Activated T-cell treated with anti-CD3 and anti-CD28 coated beads, Interleukin-2, amount 50 U/mL, for 72 hours (primary cell): ENCODE measurements at places on chromosomes 7 and 10. TPM values are rescaled to one million over a fixed set of nuclear protein-coding genes. Genes with fewer than 3 reads are reported as not detected.

DNA sequence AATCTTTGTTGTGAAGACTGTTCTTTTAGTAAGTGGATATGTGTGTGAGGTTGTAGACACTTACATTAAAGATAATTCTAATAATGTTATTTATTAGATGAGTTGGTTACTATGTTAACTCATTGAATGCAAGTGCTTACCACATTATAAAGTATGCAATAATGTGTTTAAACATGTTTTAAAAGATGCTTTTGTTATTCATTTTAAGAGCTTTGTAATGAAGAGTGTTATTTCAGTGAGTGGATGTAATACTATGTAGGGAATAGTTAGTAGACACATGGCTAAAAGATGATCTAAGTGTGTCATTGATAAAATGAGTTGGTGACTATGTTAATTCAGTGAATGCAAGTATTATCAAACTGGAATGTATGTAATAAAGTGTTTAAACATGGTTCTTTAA is 70.0 kb upstream of the VOPP1 start:
- H3K4me1 ChIP-seq: peaks cover 12% of the 10 kb centered on the region
- no peaks in the 10 kb centered on the region for H3K27me3 ChIP-seq
- no peak overlapping the region for H3K4me3 ChIP-seq
- no peak overlapping the region for H3K27ac ChIP-seq

GRCh38 chr10:131749767-131750142 is 151.1 kb upstream of the PPP2R2D start:
- no peak for DNase-seq
- H3K27me3 ChIP-seq: peaks cover 6% of the 10 kb centered on the region
- H3K27ac ChIP-seq: no peak overlapping the region
- no peaks in the 10 kb centered on the region for H3K4me1 ChIP-seq
- H3K4me3 ChIP-seq: no peak overlapping the region
- H3K36me3 ChIP-seq: no peaks in the 10 kb centered on the region

- DNase-seq: peak; percentile 95
- H3K36me3 ChIP-seq: peaks cover 15% of the 10 kb centered on the region
- peak within 1 kb of the TSS; percentile 90 for H3K27ac ChIP-seq
Measured at GRCh38 chr7:974820-975681, at the start of gene COX19. TSS of gene COX19 (minus strand) at chr7:975549. CDS start at chr7:975509, 40 bp downstream.

PRSS37 gene
- not detected for total RNA-seq

- H3K27ac ChIP-seq: no peak overlapping the region
- no peak overlapping the region for H3K4me3 ChIP-seq
- H3K27me3 ChIP-seq: no peaks in the 10 kb centered on the region
- peaks cover 3% of the 10 kb centered on the region for H3K36me3 ChIP-seq
- no peaks in the 10 kb centered on the region for H3K4me1 ChIP-seq
Measured at GRCh38 chr10:129628823-129629222, 161.8 kb downstream of the MGMT start.

GRCh38 chr10:13880760-13881159 is 294.0 kb downstream of the PRPF18 start:
- peaks cover 2% of the 10 kb centered on the region for H3K27me3 ChIP-seq
- H3K4me3 ChIP-seq: no peak overlapping the region
- H3K4me1 ChIP-seq: no peaks in the 10 kb centered on the region
- no peak for DNase-seq
- H3K36me3 ChIP-seq: no peaks in the 10 kb centered on the region

SFTPA1 gene
- total RNA-seq: not detected

GRCh38 chr10:62196528-62196927 is 72.1 kb downstream of the RTKN2 start:
- peaks cover 1% of the 10 kb centered on the region for H3K36me3 ChIP-seq
- H3K27ac ChIP-seq: no peak overlapping the region
- DNase-seq: no peak
- H3K4me1 ChIP-seq: peaks cover 55% of the 10 kb centered on the region
- H3K4me3 ChIP-seq: no peak overlapping the region

TECTB gene
- total RNA-seq: not detected

DNA sequence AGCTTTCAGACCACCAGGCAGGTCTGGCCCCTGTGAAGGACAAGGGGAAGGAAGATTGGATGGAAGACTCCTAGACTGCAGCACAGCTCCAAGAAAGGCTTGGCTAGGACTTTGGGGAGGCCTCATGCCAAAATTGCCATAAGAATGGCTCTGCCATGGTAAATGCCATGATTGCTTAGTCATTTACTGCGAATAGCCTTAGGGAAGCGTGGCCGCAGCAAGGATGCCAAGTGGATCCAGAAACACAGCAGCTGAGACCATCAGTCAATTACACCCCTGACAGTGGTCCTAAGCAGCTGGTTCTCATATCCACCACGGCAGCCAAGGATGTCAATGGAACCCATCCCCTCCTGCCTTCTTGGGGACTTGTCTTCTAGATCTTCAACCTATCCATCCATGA is 88.2 kb upstream of the AUTS2 start:
- no peak overlapping the region for H3K27ac ChIP-seq
- DNase-seq: no peak
- no peak overlapping the region for H3K4me3 ChIP-seq
- H3K27me3 ChIP-seq: no peaks in the 10 kb centered on the region

DNA sequence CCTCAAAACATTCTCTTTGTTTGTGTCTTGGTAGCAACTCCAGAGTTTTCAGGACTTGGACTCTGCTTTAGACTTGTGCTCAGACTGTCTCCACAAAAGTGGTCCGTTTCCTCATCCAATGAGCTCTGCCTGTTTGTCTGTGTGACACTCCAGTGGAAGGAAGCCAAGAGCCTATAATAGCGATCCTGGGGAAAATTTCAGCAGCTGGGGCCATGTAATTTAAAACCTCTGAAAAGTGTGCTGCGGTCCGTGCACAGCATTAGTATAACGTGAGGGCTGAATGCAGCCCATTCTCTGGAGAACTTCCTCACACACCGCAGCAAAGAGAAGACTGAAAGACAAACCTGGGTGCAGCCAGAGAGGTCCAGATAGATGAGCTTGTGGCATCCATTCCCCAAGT is at the start of gene LRRC17:
Gene LRRC17, plus strand, starts transcription at position 259 of the 400 bp plus-strand sequence. CDS start 20,914 bp downstream, outside the sequence.
- no peak for DNase-seq
- peaks cover 6% of the 10 kb centered on the region for H3K4me1 ChIP-seq
- no peak within 1 kb of the TSS for H3K27ac ChIP-seq
- H3K4me3 ChIP-seq: no peak within 1 kb of the TSS

TRIL gene
- not detected for total RNA-seq

- no peak for DNase-seq
- peaks cover 4% of the 10 kb centered on the region for H3K36me3 ChIP-seq
- peaks cover 80% of the 10 kb centered on the region for H3K27me3 ChIP-seq
- H3K4me3 ChIP-seq: peak overlapping the region; percentile 83
- H3K4me1 ChIP-seq: peaks cover 28% of the 10 kb centered on the region
Measured at GRCh38 chr7:20786049-20786412, 655 bp downstream of the SP8 start.

DNA sequence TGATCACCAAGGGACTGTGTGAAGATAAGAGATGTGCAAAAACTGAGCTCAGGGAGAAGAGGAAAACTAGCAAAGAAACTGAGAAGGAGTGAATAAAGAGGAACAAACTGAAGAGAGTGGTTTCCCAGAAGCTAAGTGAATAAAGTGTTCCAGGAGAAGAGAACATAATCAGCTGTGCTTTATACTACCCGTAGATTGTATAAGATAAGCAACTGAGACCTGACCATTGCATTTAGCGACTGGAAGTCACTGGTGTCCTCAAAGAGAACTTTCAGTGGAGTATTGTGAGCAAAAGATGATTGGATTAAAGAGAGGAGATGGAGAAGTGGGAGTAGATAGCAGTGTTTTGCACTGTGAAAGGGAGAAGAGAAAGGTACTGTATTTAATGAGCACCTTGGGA is 14.6 kb downstream of the PHTF2 start:
- no peaks in the 10 kb centered on the region for H3K27me3 ChIP-seq
- peaks cover 27% of the 10 kb centered on the region for H3K4me1 ChIP-seq
- H3K27ac ChIP-seq: peak overlapping the region; percentile 9
- H3K4me3 ChIP-seq: no peak overlapping the region
- no peak for DNase-seq
- H3K36me3 ChIP-seq: peaks cover 23% of the 10 kb centered on the region

DNA sequence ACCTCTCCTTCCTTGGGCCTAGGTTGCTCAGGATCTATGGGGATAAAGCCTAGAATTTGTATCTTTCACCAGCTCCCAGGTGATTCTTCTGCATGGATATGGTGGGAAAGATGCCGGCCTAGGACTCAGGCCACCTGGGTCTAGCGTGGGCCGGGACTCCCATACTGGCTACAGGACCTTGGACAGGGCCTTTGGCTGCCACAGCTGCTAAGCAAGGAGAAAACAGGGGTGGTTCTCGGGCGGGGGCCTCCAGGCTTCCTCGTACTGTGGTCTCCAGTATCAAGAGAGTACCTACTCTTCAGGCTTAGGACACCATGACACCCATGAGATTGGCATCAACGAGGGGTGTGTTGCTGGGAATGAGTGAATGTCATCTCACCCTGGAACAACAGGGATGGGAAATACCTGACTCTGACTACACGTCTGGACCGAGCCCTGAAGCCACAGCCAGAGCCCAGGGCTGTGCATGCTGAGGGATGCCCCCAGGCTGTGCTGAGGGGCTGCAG is 120.3 kb upstream of the ADAM12 start:
- no peaks in the 10 kb centered on the region for H3K27me3 ChIP-seq
- H3K4me1 ChIP-seq: no peaks in the 10 kb centered on the region
- H3K4me3 ChIP-seq: no peak overlapping the region
- H3K27ac ChIP-seq: no peak overlapping the region

- peaks cover 41% of the 10 kb centered on the region for H3K4me1 ChIP-seq
- no peak overlapping the region for H3K27ac ChIP-seq
- H3K4me3 ChIP-seq: peak overlapping the region; percentile 91
- peaks cover 2% of the 10 kb centered on the region for H3K36me3 ChIP-seq
- DNase-seq: no peak
Measured at GRCh38 chr10:75402486-75403143, 1.1 kb upstream of the ZNF503 start.

- H3K4me3 ChIP-seq: no peak overlapping the region
- no peaks in the 10 kb centered on the region for H3K27me3 ChIP-seq
- H3K4me1 ChIP-seq: no peaks in the 10 kb centered on the region
Measured at GRCh38 chr10:409408-410040, 274.3 kb downstream of the ZMYND11 start.

DNA sequence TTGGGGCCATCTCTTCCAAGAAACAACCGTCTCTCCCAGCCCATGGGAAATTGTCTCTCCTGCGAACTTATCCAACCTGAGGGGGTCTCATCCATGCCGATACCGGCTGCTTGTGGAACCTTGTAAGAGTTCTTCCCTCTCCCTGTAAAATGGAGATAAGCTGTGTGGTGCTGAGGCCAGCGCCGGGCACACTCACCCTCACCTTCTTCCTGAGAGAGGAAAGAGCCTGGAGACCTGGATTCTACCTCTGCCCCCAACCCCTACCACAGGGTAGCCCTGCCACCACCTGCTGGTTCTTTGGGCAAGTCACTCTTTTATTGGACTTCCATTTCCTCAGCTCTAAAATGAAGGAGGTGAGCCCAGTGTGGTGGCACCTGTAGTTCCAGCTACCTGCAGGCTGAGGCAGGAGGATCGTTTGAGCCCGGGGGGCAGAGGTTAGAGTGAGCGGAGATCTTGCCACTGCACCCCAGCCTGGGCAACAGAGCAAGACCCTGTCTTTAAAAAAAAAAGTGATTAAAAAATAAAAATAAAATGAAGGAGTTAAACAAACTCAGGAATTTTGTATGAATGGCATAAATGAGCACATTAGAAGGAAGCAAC is 38.4 kb upstream of the PSAP start:
- no peak for DNase-seq
- no peaks in the 10 kb centered on the region for H3K36me3 ChIP-seq
- peaks cover 12% of the 10 kb centered on the region for H3K27me3 ChIP-seq
- H3K4me1 ChIP-seq: peaks cover 17% of the 10 kb centered on the region
- H3K27ac ChIP-seq: peak overlapping the region; percentile 4

CDK14 gene
- total RNA-seq: 0.49 TPM

CDHR1 gene
- total RNA-seq: 2.2 TPM

- H3K27me3 ChIP-seq: peaks cover 72% of the 10 kb centered on the region
- no peaks in the 10 kb centered on the region for H3K4me1 ChIP-seq
- DNase-seq: peak; percentile 9
- H3K36me3 ChIP-seq: no peaks in the 10 kb centered on the region
Measured at GRCh38 chr10:59708816-59709394, 745 bp downstream of the SLC16A9 start.

DNA sequence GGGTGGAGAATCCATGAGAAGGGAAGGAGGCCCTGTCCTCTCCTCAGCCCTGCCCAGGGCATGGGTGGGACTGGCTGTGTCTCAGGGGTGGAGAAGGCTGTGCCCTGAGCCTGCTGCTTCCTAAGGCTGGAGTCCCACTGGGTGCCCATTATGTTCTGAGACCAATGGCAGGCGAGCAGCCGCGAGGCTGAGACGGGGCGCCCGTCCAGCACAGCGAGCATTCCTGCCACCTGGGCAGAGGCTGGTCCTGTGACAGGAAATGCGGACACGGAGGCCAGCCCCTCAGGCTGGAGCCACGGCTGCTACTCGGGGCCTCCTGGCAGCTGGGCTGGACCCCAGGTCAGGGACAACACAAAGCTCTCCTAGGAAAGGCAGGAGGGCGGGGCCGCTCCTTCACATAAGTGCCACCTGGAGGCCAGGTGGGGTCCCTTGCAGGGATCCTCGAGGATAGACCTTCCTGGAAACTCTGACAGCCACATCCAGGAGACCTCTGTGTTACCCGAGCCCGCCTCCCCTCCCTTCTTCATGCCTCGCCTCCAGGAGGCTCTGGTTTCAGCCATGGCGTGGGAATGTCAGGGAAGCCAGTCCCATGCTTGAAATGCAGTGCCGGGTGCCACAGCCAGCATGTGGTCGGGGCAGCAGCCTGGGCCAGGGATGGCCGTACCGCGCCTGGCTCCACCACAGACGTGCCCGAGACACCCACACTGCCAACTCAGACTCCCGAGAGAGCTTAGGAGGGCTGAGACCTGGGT is 173.9 kb downstream of the USP6NL start:
- H3K4me3 ChIP-seq: no peak overlapping the region
- H3K4me1 ChIP-seq: peaks cover 48% of the 10 kb centered on the region
- no peak overlapping the region for H3K27ac ChIP-seq
- no peaks in the 10 kb centered on the region for H3K36me3 ChIP-seq

IGFBP1 gene
- not detected for total RNA-seq

CTAGE4 gene
- total RNA-seq: 4.2 TPM

ASAH2 gene
- 3.9 TPM for total RNA-seq

DNA sequence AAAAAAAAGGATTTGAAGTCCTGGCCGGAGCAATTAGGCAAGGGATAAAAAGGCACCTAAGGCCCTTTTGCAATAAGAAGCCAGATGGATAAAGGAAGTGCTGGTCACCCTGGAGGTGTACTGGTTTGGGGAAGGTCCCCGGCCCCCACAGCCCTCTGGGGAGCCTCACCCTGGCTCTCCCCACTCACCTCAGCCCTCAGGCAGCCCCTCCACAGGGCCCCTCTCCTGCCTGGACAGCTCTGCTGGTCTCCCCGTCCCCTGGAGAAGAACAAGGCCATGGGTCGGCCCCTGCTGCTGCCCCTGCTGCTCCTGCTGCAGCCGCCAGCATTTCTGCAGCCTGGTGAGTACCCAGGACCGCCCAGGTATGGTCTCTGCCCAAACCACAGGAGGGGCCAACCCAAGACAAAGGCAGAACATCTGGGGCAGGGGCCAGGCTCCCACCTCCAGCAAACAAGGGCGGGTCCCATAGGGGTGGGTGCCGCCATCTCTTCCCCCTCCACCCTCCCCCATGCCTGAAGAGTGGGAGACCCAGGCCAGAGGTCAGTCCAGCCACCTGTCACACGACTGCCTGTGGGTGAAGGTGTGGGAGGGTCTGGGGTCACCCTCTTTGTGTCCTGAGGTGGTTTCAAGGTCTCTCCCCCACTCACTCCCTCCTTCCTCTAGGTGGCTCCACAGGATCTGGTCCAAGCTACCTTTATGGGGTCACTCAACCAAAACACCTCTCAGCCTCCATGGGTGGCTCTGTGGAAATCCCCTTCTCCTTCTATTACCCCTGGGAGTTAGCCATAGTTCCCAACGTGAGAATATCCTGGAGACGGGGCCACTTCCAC is at the start of gene PILRB:
Gene PILRB, plus strand, starts transcription at position 91 of the 830 bp plus-strand sequence. Its CDS starts 186 bp downstream, at position 277.
- H3K4me1 ChIP-seq: peaks cover 5% of the 10 kb centered on the region
- no peak within 1 kb of the TSS for H3K4me3 ChIP-seq
- no peaks in the 10 kb centered on the region for H3K27me3 ChIP-seq
- peaks cover 4% of the 10 kb centered on the region for H3K36me3 ChIP-seq

NME8 gene
- total RNA-seq: not detected
